ENCODE measurements at places on chromosomes 4 and X. TPM values are rescaled to one million over a fixed set of nuclear protein-coding genes. Genes with fewer than 3 reads are reported as not detected.

IL13RA1 gene
- 12.9 TPM for polyA plus RNA-seq

NPFFR2 gene
- polyA plus RNA-seq: not detected

TEX13B gene
- not detected for polyA plus RNA-seq

IDH3G gene
- polyA plus RNA-seq: 48.4 TPM

HAUS3 gene
- 8.5 TPM for polyA plus RNA-seq

RAI2 gene
- polyA plus RNA-seq: 8.1 TPM

CCNA2 gene
- 0.72 TPM for polyA plus RNA-seq

AMTN gene
- polyA plus RNA-seq: not detected

KLHL4 gene
- polyA plus RNA-seq: 0.21 TPM

SHROOM2 gene
- polyA plus RNA-seq: 3.3 TPM

GPRIN3 gene
- 0.84 TPM for polyA plus RNA-seq

FBXW7 gene
- polyA plus RNA-seq: 18.1 TPM

PGRMC1 gene
- polyA plus RNA-seq: 23.5 TPM

PRSS12 gene
- 5.5 TPM for polyA plus RNA-seq

GLRB gene
- polyA plus RNA-seq: 4.1 TPM

ARHGAP6 gene
- polyA plus RNA-seq: 1.0 TPM

GPR34 gene
- 0.99 TPM for polyA plus RNA-seq

CSAG2 gene
- not detected for polyA plus RNA-seq

FAM53A gene
- polyA plus RNA-seq: 2.7 TPM

SCD5 gene
- 58.3 TPM for polyA plus RNA-seq

NSG1 gene
- polyA plus RNA-seq: 0.95 TPM

COL4A6 gene
- polyA plus RNA-seq: 0.11 TPM

XPNPEP2 gene
- 0.27 TPM for polyA plus RNA-seq

DNAAF6 gene
- polyA plus RNA-seq: not detected

SOD3 gene
- polyA plus RNA-seq: 21.2 TPM

RHOXF1 gene
- polyA plus RNA-seq: 1.0 TPM

HDAC8 gene
- 15.2 TPM for polyA plus RNA-seq

POU3F4 gene
- polyA plus RNA-seq: not detected

CITED1 gene
- 1.4 TPM for polyA plus RNA-seq

NUDT10 gene
- polyA plus RNA-seq: 0.77 TPM

Measured in pancreas (tissue), 10 donors.